ENCODE measurements at places on chromosomes 3 and 15.

GRCh38 chr15:44385344-44385942 is 42.0 kb upstream of the CTDSPL2 start:
- no peak for DNase-seq

DNA sequence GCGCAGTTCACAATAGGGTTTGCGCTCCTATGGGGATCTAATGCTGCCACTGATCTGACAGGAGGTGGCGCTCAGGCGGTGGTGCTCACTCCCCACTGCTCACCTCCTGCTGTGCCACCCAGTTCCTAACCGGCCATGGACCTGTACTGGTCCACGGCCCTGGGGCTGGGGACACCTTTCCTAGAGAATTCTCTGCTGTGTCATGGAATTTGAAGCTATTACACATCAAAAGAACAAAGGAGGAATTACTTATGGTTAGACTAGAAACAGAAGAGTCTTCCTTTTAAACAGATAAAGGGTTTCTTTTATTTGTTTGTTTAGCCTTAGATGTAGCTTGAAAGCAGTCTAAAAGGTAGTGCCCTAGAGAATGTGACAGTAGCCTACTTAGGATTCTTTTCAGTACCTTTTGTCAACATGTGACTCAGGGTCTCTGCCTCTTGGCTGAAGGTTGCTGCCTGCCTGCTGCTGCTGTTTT is 50.3 kb downstream of the PAK2 start:
- DNase-seq: no peak

DNA sequence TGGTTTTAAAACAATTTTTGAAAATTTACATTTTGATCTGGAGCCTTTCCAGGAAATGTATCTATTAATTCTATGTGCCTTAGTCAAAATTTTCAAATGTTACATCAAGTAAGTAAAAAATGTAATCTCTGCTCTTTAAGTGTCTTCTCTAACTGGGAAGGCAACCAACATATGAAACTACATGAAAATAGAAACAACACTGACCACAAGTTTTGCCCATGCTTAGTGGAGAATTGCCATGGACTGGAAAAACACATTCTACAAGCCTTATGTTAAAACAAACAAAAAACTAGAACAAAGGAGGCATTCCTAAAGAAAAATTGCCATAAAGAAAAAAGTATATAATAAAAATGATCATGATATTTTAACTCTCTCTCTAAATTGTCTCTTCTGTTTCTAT is 75.9 kb upstream of the SPRED1 start:
- no peak for DNase-seq

- DNase-seq: no peak
Observed at GRCh38 chr15:98980899-98981228, 26.7 kb downstream of the PGPEP1L start.

GRCh38 chr15:31525988-31526665 is 199.5 kb downstream of the KLF13 start:
- no peak for DNase-seq

DNA sequence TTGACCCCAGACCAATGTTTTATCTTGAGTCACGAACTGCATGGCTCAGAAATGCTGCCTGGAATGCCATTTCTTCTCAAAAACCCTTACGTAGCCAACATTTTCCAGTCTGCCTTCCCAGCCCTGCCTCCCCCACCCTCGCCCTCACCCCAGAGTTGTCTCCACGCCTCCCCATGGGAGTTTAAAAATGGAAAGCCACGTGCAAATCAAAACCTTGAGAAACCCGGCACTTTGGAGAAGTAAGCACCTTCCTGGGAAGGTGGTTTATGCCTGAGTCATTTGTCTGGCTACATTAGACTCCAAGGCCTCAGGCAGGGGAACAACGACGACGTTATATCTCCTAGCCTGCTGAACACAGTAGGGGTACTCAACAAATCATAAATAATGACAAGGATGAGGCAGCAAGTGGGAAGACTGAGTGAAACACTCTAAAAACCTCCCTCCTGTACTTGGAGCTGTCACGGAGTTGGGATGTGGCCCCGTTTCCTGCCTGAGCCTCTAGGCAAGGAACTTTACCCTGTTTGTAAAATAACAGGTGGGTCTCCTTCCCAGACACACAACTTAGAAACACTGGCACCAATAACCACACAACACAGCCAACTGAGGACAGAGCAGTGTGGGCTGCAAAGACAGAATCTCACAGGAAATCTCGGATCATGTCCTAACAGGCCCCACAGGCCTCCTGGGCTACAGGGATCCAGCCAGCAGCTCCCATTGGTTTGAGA is 179.1 kb downstream of the NTRK3 start:
- peak; percentile 70 for DNase-seq

- no peak for DNase-seq
Observed at GRCh38 chr3:132325634-132326033, 8.4 kb downstream of the ACP3 start.

DNA sequence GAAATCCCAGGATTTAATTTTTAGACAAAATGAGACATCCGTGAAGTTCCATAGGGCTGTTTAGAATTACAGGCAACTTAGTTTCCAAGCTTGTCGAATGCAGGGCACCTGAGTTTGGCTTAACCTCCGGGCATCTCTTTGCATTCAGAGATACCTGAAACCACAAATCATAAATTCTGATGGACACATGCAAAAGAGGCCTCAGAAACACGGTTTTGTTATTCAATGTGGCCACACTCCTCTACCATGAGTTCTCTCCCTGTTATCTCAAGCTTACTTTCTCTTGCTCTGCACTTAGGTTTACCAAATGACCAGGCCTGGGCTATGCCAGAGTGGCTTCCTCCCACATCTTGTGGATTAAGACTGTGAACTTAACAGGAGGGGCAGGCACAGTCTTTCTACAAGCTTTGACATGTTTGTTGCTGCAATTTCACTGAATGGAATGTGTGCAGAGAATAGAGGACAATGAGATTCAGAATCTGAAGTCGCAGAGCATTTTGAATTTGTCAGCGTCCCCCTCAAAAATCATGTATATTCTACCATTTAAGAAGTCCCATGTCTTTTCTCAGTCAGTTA is 137.7 kb downstream of the TPRG1 start:
- DNase-seq: no peak

DNA sequence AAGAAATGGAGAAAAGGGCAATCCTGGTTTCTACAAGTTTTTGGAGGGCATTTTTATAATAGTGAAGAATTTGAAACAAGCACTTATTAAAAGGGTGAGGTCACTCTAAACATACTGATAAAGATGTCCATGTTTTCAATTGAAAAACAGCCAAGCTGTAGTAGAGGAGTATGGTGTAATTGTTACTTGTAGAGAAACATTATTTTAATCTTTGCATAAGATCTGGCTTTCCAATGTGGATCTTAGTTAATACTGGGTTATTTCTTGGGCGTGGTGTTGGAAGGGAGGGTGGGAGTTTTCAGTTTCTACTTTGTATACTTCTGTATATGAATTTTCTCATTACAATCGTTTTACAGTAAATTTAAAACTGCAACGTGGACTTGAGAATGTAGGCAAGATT is 22.8 kb downstream of the MORF4L1 start:
- no peak for DNase-seq

GRCh38 chr3:112956351-112956750 is 18.6 kb downstream of the CD200R1 start:
- DNase-seq: no peak

DNA sequence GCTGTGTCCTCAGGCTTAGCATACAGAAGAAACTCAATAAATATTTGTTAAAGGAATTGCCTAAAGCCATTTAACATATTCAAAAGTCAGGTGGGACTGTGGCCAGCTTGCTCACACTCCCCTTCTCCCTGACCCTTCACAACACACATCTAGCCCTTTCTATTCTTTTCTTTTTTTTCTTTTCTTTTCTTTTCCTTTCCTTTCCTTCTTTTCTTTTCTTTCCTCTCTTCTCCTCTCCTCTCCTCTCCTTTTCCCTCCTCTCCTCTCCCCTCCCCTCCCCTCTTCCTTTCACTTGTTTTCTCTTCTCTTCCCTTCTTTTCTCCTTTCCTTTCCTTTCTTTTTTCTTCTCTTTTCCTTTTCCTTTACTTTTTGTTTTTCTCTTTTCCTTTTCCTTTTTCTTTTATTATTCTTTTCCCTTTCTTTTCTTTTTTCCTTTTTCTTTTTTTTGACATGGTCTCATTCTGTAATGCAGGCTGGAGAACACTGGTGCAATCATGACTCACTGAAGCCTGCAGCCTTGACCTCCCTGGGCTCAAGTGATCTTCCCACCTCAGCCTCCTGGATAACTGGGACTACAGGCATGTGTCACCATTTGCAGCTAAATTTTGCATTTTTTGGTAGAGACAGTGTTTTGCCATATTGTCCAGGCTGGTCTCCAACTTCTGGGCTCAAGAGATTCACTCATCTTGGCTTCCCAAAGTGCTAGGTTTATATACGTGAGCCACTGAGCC is 377.8 kb downstream of the GRM7 start:
- DNase-seq: no peak

DNA sequence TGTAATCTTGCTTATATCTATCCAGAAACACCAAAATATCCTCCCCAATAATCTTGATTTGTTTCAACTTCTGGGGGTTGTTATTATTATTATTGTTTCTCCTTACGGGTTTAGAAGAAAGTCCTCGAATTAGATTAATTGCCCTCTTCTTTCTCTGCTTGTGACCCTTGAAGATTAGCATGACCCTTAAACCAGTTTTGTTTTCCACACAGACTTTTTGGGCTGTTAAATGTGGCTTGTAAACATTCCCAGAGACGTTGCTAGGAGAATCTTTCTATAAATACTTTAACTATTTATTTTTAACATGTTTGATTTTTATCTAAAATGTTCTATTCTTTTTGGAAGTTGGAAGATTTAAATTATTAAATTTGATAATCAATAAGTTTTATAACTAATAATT is 4.3 kb upstream of the SUCNR1 start:
- no peak for DNase-seq

GRCh38 chr3:116591236-116591635 is 118.3 kb upstream of the TUSC7 start:
- no peak for DNase-seq

- DNase-seq: no peak
Observed at GRCh38 chr15:67579164-67579563, 36.7 kb downstream of the MAP2K5 start.

GRCh38 chr15:86691091-86691663 is 611.5 kb downstream of the AGBL1 start:
- DNase-seq: peak; percentile 1

DNA sequence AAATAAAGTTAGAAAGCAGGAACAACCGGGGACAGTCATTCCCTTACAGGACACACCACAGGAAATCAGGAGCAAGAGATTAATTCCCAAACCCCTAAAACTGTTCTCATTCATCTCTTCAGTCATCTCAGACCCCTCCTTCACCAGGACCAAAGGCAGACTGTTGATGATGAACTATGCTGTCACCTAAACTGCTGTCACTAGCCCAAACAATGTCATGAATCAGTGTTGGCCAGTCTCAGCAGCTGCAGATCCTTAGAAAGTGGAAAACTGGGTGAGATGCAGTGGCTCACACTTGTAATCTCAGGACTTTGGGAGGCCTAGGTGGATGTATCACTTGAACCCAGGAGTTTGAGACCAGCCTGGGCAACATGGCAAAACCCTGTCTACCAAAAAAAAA is 909.6 kb downstream of the ROBO1 start:
- no peak for DNase-seq

GRCh38 chr3:183255348-183255730 is 2.3 kb downstream of the B3GNT5 start:
- DNase-seq: no peak

DNA sequence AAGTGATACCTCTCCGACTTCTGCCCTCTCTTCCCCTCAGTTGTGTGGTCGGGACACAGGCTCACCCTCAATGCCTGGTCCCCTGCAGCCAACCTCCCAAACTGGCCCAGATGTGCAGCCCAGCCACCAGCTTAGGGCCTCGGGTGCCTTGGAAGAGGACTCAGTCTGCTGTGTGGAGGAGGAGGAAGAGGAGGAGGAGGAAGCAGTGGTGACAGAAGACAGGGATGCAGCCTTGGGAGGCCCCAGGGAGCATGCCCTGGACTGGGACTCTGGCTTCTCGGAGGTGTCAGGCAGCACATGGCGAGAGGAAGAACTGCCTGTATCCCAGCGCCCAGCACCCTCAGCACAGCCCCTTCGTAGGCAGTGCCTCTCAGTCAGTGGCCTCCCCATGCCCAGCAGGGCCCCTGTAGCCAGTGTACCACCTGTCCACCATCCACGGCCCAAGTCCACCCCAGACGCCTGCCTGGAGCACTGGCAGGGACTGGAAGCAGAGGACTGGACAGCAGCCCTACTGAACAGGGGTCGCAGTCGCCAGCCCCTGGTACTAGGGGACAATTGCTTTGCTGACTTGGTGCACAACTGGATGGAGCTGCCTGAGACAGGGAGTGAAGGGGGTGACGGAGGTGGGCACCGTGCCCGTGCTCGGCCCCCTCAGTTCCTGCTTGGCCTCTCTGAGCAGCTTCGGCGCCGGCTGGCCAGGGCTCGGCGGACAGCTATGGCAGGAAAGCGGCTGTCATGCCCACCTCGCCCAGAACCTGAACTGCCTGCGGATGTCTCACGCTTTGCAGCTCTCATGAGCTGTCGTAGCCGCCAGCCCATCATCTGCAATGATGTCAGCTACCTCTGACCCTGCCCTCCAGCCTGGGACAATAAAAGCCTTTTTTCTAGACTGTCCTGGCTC is 1.3 kb downstream of the INKA1 start:
- no peak for DNase-seq

- peak; percentile 40 for DNase-seq
Observed at GRCh38 chr3:171347301-171348039, 112.7 kb downstream of the TNIK start.

DNA sequence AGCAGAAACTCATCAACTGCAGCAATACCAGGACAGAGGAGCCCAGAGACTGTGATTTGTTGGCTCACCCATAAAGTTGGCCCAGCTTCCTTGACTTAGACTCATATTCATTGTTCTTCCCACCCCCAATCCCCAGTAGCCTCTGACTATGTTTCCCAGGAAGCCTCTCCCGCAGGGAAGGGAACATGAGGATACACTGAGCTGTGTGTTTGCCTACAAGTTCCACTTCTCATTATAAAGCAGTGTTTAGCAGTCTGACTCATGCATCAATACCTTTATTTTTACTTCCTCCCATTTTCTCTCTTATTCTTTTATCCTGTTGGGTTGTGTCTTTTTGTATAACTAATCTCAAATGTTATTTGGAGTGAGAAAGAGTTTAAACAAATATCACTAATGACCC is 111.6 kb upstream of the PHLDB2 start:
- DNase-seq: no peak

DNA sequence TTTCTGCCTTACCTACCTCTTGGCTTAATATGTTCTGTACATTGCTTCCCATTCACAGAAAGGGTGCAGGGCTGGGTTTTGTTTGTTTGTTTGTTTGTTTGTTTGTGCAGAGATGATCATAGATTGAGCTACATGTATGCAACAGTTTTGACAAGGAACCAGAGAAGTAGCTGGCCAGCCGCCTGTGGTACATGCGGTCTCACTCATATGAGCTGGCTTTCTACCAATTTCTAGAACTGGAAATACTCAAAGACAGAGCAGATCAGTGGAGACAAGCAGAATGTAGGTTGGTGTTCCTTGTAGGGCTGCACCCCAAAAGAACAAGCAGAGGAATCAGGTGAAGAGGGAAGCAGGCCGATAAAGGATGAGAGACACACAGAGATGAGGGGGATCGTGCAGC is 502.7 kb downstream of the SOX2 start:
- no peak for DNase-seq

- no peak for DNase-seq
Observed at GRCh38 chr3:160893207-160893606, 137.2 kb downstream of the PPM1L start.

- no peak for DNase-seq
Observed at GRCh38 chr3:16738451-16738850, 133.2 kb upstream of the DAZL start.
